ENCODE measurements at places on chromosomes 13 and 19.

GRCh38 chr13:30690282-30691188 lies 44.8 kb upstream of the ALOX5AP start:
- DNase-seq: no peak

DNA sequence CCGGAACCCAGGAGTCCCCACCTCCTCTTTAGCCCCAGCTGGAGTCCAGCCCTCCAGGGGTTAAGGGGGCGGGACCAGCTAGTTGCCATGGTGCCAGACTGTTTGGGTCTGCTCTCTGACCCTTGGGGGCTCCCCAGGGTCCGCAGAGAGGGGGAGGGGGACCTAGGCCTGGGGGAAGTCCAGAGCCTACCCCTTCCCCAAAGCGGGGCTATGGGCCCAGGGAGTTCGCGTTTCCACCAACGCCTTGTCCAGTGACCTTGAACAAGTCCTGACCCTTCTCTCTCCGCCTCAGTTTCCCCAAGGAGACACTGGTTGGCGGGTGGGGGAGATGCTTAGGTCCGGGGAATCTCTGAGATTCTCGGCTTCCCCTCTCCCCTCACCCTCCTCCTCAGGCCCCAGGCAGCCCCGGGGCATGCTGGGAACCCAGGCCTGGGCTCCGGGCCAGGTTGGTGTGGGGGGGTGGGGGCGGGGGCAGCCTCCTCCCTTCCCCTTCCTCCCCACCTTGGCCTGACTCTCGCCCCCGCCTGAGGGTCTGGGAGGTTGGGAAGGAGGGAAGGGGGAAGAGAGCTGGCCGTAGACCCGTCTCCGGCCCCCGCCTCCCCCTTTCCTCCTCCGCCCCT lies 2.6 kb upstream of the SPACA6 start:
- DNase-seq: no peak

- no peak for DNase-seq
Measured at GRCh38 chr19:41016488-41017071, 25.5 kb downstream of the CYP2B6 start.

GRCh38 chr19:44846455-44847143 lies 502 bp downstream of the NECTIN2 start:
- DNase-seq: no peak

- DNase-seq: peak; percentile 64
Measured at GRCh38 chr19:1907563-1908363, 2.6 kb downstream of the ADAT3 start.

DNA sequence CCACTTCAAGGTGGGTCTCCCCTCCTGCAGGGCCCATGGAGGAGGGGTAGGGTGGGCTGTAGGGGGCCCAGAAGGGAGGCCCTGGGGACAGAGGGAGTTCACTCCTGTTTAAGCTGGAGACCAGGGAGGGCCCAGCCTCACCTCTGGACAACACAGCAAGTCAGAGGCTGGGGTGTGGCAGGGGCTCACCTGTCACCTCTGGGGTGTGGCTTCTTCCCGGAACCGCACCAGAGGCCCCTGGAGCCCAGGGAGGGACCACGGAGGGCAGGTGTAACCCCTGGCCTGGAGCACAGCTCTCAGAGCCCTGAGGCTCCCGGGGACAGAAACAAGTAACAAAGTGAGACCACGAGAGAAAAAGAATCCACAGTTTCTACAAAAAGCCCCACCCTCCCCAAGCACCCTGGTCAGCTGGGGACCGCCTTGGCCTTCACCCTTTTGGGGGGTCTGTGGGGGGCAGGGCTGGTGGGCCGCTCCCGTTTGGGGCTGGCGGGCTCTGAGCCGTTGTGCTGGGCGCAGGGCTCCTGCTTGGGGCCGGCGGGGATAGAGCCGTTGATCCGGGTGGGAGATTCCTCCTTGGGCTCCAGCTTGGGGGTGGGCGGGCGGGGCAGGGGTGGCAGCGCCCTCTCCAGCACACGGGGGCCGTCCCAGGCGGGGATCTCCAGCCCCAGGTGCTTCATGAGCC lies 8.0 kb downstream of the SIRT6 start:
- DNase-seq: no peak

GRCh38 chr13:66214467-66214866 lies 1015.7 kb downstream of the PCDH9 start:
- DNase-seq: no peak
